ENCODE measurements at places on chromosomes 16 and 17.
A peak's percentile ranks its signal among the peaks of the same experiment; 100 is the strongest.

GRCh38 chr17:81027591-81028505, 7.1 kb upstream of the BAIAP2 start:
- DNase-seq = no peak

DNA sequence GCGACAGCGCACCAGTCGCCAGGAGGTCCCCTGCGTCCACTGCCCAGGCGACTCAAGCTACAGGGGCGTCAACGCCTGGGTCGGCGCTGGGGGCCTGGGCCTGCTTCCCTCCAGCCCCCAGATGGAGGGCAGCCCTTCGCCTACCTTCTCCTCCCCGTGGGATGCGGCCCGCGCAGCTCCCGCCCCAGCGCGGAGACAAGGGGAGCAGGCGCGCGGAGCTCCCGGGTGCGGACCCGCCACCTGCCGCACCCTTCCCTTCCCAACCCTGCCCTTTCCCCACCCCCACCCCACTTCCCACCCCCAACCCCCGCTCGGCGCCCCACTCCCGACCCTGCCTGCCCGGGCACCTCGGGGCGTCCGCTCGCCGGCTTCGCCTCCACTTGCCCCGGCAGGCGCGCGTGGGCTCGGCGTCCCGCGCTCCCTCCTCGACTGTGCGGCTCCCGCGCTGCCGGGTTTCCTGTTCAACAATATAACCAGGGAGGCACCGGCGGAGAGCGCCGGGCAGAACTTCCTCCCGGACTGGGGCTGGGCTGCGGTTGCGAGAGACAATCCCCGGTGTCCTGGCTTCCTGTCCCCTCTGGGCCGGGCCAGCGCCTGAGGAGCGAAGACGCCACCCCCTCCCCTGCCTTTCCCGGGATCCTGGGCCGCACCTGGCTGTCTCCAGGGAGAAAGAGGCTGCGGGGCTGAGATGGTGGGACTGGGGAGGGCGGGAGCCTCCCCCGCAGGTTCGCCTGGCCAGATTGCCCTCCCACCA, at the start of gene ARHGAP27:
TSS of gene ARHGAP27 (minus strand) at position 466 of the 754 bp plus-strand sequence. CDS start 2,591 bp downstream, outside the sequence.
- DNase-seq = no peak

DNA sequence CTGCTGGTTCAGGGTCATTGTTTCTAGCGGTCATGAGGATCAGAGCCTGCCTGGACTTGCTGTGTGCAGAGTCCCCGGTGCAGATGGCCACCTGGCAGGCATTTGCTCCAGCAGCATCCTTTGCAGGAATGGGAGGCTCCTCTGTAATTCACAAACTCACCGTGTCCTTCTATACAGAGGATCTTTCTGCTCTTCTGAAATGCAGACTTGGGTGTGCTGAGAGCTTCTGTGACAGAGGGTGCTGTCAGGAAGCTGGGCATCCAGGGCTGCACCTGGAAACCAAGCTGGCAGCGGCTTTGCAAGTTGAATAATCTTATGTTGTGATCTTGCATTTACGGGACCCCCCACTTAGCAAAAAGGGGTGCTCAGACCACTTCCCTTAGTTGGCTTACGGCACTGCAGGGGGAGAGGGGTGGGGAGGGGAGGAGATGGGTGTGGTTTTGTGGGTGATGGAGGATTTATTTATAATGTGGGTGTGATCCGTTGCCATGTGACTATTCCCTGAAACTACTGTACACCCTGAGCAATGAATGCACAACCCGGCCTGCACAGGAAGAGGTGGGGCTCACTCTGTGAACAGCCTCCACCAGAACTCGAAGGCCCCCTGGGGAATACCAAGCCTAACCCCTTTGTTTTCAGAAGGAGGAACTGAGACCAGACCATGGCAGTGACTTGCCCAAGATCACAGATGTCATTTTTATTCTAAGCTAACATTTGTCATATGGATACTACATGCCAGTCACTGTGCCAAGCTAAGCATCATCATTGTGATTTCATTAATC, 178.3 kb downstream of the PRKCB start:
- DNase-seq = peak; percentile 77

GRCh38 chr17:12020642-12021622, at the start of gene MAP2K4:
MAP2K4 (plus strand) TSS chr17:12020877; CDS start chr17:12020887, 10 bp downstream.
- DNase-seq = peak; percentile 94

- DNase-seq = no peak
Observed at GRCh38 chr16:76052725-76053124, 224.5 kb upstream of the CNTNAP4 start.
